Fibroblast of villous mesenchyme (primary cell): ENCODE measurements at places on chromosomes 4 and X.
A peak's percentile ranks its signal among the peaks of the same experiment; 100 is the strongest.

DNA sequence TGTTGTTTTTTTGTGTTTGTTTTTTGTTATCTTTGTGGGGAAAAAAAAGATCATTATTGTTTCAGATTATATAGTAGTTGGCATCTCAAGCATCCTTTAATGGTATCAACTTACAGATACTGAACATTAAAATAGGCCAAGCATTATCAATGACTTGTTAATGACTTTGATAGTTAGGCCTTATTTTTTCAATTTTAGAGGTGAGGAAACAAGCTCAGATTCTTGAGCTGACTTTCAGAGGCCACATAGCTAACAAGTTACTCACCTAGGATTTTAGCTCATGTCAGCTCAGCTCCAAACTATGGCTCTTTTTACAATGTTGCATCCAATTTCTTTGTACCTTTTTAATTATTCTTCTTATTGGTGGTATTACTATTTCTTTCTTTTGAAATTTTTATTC, 471 bp upstream of the PLAC8 start:
- peak; percentile 36 for DNase-seq

DNA sequence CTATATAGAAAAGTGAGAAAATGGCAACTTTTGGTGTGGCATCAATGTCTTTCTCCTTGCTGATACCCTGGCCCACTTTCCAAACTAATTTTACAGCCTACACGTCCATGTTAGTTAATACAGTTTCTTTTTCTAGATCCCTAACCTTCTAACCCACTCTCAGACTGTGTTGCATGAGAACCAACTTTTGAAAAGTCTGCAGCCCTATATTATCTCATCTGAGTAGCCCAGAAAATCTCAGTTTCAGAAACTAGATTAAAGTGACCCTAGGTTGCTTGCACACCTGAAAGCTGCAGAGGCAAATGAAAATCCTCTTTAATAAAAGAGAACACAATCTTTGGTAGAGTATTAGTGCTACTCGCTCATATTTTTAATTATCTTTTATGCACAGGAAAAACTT, 371.6 kb upstream of the EMCN start:
- DNase-seq: no peak

DNA sequence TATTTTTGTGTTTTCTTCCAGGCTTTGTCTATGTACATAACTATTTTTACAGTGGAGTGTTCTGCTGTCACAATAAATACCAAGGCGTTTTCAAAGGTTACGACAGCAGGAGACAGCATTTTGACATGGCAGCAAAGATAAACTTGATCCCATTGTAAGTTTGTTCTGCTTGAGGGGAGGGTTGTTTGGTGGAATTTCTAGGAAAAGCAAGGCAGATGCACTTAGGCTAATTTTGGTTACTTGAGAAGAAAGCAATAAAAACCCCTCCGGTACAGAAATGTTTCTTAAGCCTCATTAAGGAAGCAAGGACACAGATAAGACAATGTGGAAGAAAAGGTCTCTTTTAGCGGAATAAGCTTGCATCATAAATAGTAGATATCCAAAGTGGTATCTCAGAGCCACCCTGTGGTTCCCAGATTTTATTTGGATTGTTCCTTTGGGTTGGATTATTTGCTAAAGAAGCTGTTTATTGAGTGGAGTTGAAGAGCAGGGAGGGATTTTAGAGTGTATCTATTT, 54.3 kb downstream of the CLCN5 start:
- DNase-seq: no peak

- DNase-seq: no peak
These were observed 156.3 kb downstream of the CBR4 start for GRCh38 chr4:168853770-168854169.

- peak; percentile 37 for DNase-seq
These were observed 55.1 kb downstream of the RAB40A start for GRCh38 chrX:103464072-103464773.

DNA sequence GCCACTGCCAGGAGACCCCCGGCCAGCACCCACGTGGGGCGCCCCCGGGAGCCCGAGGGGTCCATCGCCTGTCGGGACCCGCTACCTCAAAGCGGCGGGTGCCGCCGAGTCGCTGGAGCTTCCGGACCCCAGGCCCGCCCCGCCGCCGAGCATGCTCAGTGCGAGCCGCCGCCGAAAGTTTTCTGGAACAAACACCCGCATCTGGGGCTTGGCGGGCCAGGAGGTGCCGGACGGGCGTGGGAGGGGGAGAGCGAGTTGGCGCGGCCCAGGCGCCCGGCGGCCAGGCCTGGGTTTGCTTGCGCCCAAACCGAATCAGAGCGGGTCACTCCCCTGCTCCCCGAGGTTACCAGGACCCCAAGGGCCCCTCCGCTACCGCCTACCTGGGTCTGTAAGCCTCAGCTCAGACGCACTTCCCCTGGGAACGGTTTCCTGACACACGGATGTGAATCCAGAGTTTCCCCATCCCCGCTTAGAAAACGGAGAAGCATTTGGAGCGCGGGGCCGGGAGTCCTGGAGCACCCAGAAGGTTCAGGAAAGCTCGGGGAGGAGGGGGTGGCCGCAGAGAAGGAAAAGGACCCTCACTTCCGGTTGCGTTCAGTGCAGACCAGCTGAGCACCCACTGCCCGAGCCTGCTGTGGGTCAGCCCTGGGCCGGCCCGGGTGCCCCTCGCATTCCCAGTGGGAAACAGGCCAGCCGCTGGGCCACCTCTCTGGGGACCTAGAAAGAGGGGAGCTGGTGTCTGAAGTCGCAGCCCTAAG, at the start of gene EVC2:
Gene EVC2 (minus strand): TSS at position 111 of the 758 bp plus-strand sequence. CDS start 46 bp downstream, at position 65.
- peak; percentile 68 for DNase-seq

DNA sequence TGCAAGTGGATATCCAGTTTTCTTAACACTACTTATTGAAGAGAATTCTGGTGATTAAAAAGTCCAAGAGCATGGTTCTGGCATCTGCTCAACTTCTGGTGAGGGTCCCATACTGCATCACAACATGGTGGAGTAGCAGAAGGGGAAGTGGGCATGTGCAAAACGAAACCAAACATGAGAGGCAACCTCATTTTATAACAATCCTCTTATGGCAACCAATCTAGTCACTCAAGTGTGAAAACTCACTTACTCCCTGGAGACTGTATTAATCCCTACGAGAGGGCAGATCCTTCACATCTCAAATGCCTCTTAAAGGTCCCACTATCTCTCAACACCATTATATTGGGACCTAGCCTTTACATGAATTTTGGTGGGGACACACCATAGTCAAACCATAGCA, 55.4 kb upstream of the TRO start:
- no peak for DNase-seq

- DNase-seq: peak; percentile 18
These were observed 468 bp downstream of the ZMYM3 start for GRCh38 chrX:71253253-71254091.

- peak; percentile 27 for DNase-seq
These were observed 843 bp downstream of the RPL34 start for GRCh38 chr4:108620933-108621905.

- peak; percentile 68 for DNase-seq
These were observed 3.0 kb upstream of the ARMCX4 start for GRCh38 chrX:101482296-101482695.

- DNase-seq: no peak
These were observed 123.0 kb upstream of the GALNT7 start for GRCh38 chr4:173045571-173045970.
